ENCODE measurements at places on chromosomes 2 and 18.

DNA sequence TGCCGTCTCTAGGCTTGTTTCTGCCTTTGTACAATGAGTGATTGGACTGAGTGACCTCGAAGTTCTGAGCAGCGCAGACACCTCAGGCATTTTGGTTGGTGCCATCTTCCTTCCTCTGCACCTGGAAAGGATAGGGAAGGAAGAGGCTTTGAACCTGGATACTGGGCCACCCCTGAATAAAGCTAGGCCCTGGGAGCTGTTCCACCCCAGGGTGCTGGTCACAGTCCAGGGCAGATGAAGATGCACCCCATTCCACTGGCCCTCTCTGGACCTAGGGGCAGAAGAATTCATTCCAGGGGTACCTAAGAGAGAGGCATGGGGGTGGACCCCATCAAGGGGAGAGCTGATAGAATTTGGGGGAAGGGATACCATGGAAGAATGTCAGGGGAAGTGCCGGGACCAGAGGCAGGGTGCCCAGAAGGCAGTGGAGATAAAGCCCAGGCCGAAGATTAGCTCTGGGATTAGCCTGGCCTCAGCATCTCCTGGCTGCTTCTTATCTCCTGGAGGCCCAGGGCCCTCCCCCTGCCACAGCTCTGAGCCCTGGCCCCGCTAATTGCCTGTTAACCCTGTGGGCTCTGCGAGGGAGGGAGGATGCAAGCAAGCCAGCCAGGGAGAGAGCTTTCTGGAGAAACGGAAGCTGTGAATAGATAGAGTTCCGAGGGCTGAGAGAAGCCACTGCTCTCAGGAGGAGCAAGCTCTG lies 11.4 kb downstream of the ASIC4 start:
- no peak for DNase-seq

DNA sequence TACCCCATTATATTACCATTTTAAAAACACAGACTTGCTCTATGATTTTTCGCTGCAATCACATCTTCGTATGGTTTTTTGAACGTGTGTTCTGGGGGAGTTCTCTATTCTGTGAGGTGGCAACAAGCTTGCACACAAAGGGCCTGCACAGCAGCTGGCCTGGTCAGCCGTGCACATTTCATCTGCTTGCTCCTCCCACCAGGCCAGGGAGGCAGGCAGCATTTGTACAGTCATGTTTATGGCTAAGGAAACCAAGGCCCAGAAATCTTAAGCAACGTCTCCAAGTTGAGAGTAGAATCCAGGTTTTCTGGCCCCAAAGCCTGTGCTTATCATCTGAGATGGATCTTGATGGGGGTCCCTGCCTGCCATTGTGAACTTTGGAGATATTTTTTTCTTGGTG lies 106.4 kb upstream of the SMIM21 start:
- DNase-seq, result peak; percentile 25

GRCh38 chr18:615092-615521 lies 18.3 kb downstream of the CLUL1 start:
- no peak for DNase-seq

GRCh38 chr2:119332953-119333352 lies 33.7 kb downstream of the C2orf76 start:
- no peak for DNase-seq

DNA sequence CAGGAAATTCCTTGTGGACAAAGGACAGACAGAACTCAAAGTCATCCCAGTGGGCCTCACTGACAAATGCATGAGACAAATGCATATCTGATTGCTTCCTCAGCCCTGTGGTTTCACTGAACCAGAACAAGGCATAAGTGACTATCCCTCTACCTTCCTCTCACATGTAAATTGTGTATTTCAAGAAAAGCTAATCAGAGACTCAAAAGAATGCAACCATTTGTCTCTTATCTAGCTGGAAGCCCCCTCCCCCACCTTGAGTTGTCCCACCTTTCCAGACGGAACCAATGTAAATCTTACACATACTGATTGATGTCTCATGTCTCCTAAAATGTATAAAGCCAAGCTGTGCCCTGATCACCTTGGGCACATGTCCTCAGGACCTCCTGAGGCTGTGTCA lies 102.0 kb upstream of the TMEM200C start:
- DNase-seq, result no peak

- DNase-seq, result no peak
Observed at GRCh38 chr2:118120401-118120780, 32.1 kb downstream of the INSIG2 start.

- no peak for DNase-seq
Observed at GRCh38 chr2:216181351-216181750, 72.2 kb downstream of the XRCC5 start.

DNA sequence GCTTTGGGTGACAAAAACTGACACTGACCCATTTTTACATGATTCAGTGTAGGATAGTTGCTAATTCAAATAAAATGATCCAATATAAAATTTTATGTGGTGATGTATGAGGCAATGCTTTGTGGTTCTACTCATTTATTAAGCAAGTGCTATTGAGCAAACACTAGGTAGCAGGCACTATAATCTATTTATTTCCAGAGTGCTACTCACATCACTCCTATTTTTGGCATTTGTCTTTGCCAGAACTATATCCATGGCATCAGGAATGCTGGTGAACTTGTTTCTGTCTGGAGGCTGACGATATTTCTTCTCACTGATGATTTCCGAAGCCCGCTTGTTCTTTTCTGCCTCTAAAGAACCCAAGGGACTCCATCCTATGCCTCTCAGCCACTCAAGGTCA lies 84.3 kb downstream of the NEB start:
- DNase-seq, result no peak

DNA sequence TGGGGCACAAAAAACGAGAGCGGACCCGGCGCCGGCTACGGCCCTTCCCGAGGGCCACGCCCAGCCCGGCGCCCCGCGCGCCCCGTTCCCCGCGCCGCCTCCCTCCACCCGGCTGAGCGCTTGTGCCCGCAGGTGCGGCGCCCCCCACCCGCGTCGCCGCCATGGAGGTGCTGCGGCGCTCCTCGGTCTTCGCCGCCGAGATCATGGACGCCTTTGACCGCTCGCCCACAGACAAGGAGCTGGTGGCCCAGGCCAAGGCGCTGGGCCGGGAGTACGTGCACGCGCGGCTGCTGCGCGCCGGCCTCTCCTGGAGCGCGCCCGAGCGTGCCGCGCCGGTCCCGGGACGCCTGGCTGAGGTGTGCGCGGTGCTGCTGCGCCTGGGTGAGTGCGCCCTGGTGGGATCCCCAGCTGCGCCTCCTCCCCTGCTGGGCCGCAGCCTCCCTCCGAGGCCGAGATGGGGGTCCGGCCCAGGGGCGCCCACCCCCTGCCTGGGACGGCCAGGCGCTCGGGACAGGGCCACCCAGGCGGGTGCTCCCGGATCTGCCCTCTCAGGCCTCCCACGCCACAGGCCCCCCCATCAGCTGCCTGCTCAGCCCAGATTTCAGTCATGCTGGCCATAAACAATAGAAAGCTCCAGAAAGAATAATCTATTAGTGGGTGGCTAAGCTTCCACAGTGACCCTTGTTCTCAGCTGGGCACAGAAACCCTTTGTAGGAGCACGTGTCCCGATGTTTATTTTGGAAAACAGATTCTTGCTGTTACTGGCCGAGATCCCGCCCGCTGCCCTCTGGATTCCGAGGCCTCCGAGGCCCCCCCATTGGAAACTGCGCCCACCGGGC lies 997 bp downstream of the BOK start:
- no peak for DNase-seq

GRCh38 chr2:232575404-232575746 lies 24.9 kb downstream of the EIF4E2 start:
- no peak for DNase-seq

DNA sequence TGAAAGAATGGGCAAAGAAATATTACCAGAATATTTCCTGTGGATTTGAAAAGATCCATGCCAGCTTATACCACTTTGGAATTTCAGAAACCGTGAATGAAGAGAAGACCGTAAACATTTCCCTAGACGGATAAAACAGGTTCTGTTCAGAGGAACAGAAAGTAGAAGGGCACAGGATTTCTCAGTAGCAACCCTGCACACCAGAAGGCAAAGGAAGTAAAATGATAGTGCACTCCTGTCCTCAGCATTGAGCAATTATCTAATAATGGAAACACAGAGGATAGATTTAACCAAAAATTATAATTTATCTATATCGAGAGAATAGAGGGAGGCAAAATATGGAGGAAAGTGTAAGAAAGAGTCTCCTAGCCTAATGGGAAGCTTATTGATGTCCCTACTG lies 87.0 kb upstream of the ITGA6 start:
- DNase-seq, result no peak

- DNase-seq, result no peak
Observed at GRCh38 chr18:5417342-5417741, 121.8 kb upstream of the ZBTB14 start.

- no peak for DNase-seq
Observed at GRCh38 chr18:22165603-22166068, 3.8 kb upstream of the GATA6 start.

GRCh38 chr18:10893196-10893595 lies 256.2 kb downstream of the PIEZO2 start:
- no peak for DNase-seq

DNA sequence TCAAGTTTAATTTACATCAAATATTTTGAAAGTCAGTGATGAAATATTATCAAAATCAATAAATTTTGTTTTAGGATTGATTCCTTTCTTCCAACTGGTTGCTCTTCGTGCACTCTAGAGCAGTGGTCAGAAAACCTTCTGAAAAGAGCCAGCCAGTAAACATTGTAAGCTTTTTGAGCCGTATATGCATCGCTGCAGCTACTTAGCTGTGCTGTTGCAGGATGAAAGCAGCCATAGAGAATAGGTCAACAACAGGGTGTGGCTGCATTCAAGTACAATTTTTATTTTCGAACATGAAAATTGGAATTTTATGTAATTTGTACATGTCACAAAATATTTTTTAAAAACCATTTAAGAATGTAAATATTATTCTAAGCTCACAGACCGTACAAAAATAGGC lies 94.9 kb downstream of the MGAT5 start:
- no peak for DNase-seq

GRCh38 chr18:4748975-4749374 lies 293.9 kb upstream of the DLGAP1 start:
- DNase-seq, result no peak

DNA sequence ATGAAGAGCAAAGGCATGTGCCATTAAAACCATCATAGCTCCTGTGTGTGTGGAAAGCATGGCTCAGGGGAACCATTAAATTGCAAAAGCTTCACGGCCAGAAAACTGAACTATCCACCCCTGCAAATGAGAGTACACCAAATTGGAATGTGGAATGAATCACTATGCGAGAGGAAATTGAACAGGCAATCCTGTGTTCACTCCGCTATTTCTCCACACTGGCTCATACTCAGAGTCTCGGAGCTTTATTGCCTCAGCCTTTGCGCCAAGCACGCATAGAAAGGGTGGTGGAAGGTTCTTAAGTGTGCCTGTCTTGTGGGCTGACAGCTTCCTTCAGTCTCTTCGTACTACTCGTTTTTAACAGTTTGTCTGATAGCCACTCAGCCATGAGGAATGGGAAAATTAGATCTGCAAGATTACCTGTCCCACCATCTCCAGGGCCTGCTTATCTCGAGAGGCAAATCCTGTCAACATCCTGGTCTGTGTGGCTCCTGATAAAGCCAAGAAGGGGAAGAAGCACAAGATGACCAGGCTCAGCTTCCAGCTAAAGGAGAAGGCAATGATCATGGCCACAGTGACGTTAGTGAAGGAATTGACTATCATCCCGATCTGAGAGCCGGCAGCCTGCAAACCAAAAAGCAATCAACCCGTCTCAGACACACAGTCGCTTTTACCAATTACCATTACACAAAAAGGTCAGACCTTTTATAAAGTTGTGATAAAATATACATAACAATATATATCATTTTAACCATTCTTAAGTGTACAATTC lies 34.9 kb downstream of the G6PC2 start:
- DNase-seq, result no peak

DNA sequence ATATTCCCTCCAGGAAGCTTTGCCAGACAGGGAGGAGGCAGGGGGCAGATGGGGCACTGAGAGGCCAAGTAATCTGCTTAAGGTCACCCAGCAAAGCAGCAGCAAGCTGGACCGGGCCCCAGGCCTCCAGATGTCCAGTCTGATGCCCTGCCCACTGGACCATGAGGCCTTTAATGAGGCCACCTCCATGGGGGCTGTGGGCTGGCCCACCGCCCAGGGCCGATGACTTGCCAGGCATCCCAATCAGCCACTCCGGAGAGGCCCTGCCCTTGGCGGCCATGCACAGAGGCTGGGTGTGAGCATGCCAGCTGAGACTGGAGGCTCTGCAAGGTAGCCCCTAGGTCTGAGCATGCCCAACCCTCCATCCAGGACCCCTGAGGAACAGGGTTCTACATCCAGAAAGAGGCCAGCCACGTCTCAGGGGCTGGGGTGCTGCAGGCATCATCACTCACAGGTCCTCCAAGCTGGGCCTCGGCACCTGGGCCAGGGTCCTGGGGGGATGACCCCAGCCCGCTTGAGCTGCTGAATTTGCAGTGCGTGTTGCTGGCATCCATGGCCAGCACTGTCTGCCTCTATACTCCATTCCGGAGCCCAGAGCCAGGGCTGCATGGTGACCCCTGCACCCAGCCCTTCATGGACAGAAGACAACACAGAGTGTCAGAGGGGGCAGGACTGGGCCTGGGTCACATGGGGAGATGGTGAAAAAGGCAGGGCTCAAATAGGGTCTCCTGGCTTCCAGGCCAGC lies 164.2 kb downstream of the INHBB start:
- DNase-seq, result no peak

DNA sequence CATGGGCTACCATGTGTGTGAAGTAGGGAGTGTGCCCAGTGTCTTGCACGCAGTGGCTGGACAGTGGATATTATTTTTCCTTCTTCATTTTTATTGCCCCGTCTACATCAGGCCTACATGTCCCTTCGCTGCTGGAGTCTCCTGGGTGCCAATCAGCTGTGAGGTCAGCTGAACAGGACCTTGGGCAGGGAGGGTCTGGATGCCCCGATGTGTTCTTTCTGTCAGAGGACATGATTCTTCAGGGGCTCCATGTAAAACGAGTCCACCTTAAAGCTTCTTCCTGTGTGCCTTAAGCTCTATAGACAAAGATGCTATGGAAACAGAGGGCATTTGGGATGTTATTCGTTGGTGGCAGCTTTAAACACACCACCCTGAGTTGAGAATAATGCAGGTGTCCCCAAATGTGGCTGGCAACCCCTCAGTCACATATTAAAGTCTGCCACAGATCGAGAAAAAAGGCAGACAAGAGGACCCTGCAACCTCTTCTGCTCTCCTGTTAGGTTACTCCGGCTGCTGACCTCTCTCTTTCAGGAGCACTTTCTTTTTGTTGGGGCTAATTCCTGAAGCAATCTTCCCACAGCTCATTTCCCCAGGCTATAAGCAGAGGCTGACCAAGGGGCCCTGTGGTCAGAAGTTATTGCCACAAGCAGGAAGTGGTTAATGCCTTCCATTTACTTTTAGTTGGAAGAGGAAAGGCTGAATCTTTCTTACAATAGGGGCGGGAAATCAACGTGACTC lies 20.0 kb downstream of the GREB1 start:
- DNase-seq, result no peak

DNA sequence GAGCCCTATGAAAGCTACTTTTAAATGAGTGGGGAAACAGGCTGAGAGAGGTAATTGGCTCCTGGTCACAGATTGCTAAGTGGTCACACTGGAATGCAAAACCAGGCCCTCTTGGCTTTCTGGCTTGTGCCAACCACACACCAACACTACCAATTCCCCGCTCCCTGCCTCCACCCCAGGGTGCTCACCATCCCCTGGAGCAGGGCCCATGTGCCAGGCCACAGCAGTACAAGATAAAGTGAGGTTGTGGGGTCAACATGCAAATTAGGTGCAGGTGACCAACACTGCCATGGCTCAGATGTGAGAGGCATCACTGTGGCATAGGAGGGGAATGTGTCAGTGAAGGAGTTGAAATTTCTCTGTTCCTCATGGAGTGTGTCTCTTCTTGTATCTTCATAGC lies 312.5 kb downstream of the MYCN start:
- DNase-seq, result no peak

GRCh38 chr2:128625963-128626759 lies 307.5 kb upstream of the HS6ST1 start:
- no peak for DNase-seq

- peak; percentile 95 for DNase-seq
Observed at GRCh38 chr2:219530048-219530963, 13.3 kb downstream of the CHPF start.
